NCI-H1417 treated with DMSO at 0.1 percent for 48 hours (cell line): ENCODE measurements at places on chromosomes 16 and 17.

DNA sequence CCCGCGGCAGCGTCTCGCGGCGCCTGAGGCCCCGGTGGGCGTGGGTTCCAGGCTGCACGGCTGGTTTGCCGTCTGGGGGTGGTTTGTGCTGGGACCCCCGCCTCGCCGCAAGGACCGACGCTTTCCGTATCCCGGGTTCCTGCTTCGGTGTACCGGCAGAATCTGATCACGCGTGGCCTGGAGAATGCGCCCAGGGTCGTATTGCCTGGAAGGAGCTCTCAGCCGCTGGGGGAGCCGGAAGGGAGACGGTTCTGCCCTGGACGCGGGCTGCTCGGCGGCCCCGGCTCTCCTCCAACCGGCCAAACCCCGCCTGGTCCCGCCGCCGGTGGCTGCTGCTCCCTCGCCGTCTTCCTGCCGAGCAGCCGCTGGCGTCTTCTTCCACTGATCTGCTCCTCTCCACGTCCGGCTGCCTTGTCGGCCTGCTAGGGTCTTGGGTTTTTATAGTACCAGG is 39.8 kb downstream of the ZNF778 start:
- DNase-seq, result no peak

DNA sequence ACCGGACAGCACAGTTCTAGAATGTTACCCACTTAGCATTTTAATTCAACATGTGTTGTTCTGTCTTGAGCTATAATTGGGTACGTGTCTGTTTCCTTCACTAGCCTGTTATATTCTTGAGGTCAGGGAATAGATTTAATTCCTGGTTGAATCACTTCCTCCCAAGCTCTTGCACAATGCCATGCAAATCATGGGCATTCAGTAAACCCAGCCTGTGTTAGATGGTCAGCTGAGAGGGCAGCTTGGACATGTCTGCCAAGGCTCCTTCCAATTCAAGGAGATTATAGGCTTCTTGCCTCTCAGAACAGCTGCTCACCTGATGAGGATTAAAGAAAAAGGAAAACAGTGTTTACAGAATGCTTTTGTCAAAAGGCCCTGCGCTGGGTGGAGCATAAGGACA is 12.6 kb downstream of the C1QTNF1 start:
- no peak for DNase-seq

DNA sequence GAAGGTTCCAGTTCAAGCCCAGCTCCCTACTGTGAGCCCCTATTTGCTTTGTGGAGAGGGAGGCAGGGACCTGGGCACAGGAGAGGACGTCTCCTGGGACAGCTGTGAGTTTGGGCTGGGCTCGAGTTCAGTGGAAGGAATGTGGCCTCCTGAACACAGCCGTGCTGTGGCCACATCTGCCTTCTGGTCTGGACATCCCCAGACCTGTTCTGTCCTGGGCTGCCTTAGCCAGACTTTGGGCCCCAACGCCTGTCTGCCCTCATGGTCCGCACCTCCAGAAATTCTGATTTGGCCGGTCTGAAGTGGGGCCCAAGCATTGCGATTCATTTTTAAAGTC is 60.4 kb upstream of the LGALS9 start:
- DNase-seq, result no peak

- no peak for DNase-seq
Observed at GRCh38 chr17:57295526-57296023, 39.3 kb downstream of the MSI2 start.

- no peak for DNase-seq
Observed at GRCh38 chr16:8880839-8881510, 1.2 kb upstream of the LITAFD start.

GRCh38 chr16:87678618-87679017 is 76.3 kb downstream of the JPH3 start:
- no peak for DNase-seq

GRCh38 chr17:18250259-18250658 is 8.3 kb downstream of the FLII start:
- DNase-seq, result no peak
